ENCODE measurements at places on chromosomes 12 and 14.

- peak; percentile 34 for DNase-seq
Observed at GRCh38 chr12:50615907-50616296, 111.1 kb downstream of the DIP2B start.

DNA sequence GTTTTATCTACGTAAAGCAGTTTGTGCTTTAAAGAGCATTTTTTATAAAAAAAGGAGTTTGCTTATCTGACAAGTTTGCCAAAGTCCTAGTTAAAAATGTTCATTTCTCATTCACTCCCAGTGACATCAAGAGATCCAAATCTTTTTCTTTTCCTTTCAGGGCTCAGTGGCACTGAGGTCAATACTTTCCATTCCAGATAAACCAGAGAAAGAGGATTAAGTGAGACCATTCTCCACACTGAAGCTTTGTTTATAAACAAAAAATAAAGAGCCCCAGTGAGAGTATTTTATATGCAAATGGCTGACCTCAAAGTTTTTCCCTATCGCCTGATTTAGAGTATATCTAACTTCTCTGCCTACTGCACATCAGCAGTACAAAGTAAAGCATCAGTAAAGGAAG lies 199.8 kb downstream of the ALG10B start:
- DNase-seq, result no peak

- DNase-seq, result no peak
Observed at GRCh38 chr14:88775532-88775931, 17.2 kb downstream of the EML5 start.

GRCh38 chr12:15181017-15181683 lies 40.1 kb downstream of the RERG start:
- no peak for DNase-seq

GRCh38 chr14:68583548-68584280 lies 209.2 kb downstream of the ZFP36L1 start:
- no peak for DNase-seq

DNA sequence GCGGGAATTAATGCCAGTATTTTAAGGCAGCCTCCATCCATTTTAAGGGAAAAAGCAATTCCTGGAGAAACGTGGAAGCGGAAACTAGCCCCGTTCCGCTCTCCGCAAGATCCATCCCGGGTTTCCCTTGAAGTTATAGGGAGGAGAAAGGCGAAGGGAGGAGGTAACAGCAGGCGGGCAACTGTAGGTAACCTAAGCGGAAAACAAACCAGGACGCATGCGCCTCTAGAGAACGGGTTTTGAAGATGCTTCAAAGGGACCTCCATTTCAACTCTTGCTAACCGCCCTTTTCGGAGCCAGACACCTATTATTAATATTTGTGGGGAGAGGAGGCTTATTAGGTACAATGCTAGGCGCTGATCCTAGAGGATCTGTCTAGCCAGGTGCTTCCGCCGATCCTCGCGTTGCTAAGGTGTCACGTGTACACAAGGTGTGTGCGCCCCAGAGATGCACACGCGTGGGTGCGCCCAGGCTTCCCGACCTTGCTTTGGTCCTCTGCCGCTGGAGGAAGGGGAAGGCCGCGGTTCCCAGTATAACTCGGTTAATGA lies 6.2 kb downstream of the TBX5 start:
- peak; percentile 98 for DNase-seq

DNA sequence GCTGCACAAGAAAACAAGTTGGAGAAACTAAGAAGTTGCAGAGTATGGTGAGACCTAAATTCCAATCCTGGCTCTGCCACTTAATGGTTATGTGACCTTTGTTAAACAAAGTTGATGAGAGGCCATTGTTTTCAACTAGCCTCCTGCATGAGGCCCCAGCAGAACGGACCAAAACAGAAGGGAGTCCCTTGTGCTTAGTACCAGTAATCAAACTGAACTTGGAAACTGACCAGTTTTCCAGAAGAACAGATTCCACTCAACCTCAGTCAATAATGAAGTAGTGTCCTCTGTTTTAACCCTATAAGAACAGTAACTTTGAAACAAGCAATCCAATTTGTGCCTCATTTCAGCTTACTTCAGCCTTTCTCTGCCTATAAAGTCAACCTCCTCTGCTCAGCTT lies 69.9 kb downstream of the C12orf56 start:
- no peak for DNase-seq

GRCh38 chr12:108727161-108727560 lies 4.2 kb downstream of the CORO1C start:
- no peak for DNase-seq

GRCh38 chr12:57894399-57895292 lies 46.7 kb upstream of the ATP23 start:
- peak; percentile 56 for DNase-seq

DNA sequence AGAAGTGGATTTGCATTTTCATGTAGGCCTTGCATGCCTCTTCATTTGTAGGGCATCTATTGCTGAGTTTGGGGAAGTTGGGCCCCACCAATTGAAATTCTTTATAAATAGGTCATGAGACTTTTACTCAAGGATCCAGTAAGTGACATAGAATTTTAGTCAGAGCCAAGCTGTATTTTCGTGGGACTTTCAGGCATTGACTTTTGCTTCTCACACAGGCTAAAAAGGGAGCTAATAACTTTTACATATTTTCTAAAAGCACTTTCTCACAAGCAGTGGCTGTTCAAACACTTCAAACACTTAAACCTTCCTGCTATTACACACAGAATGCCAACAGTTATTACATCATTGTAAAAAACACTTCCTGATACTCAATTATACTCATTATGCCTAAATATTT lies 260.5 kb downstream of the MSRB3 start:
- no peak for DNase-seq

GRCh38 chr14:77046721-77047120 lies 18.2 kb upstream of the IRF2BPL start:
- DNase-seq, result no peak

- no peak for DNase-seq
Observed at GRCh38 chr12:46556105-46556559, 183.6 kb upstream of the SLC38A2 start.

- peak; percentile 75 for DNase-seq
Observed at GRCh38 chr14:91249841-91250616, 5.5 kb upstream of the GPR68 start.

DNA sequence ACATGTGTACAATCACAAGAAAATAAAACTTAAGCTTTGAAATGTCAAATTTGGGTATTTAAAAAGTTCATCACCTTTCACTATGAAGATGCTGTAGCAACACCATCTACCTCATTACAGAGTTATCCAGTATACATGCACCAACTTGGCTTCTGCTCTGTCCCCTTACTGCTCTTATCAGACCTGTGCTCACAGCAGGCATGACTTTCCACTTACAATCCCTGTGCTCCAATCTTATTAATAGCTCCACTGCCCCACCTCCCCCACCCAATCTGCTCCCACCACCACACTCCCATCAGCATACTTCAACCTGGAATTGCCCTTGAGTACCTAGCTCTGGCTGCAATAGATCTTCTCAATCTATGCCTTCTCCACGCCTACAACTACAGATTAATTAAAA lies 13.3 kb downstream of the GALC start:
- no peak for DNase-seq

DNA sequence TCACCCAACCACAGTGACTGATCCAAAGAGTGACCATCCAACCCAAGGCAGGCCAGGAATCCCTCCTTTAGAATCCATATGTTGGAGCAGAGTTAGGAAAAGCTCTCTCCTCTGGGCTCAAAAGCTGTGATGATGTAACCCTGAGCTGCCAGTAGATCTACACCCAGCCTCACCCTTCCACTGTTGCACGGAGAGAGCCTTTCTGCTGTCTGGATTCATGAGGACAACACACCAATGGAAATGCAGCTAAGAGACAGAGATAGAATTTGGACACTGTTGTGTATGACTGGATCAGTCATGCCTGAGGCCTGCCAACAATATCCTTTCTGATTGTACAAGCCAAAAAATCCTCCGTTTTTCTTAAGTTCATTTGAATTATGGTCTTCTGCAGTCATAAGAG lies 4.4 kb upstream of the OR6J1 start:
- no peak for DNase-seq

- peak; percentile 92 for DNase-seq
Observed at GRCh38 chr14:75277008-75277814, 1.4 kb upstream of the FOS start.
